Stimulated activated naive CD8-positive, alpha-beta T cell treated with anti-CD3 and anti-CD28 coated beads, Interleukin-15, Interleukin-2, amounts not matched to agents 100 U/mL and 50 U/mL, for 24 hours (primary cell): ENCODE measurements at places on chromosomes 16 and 17.

DNA sequence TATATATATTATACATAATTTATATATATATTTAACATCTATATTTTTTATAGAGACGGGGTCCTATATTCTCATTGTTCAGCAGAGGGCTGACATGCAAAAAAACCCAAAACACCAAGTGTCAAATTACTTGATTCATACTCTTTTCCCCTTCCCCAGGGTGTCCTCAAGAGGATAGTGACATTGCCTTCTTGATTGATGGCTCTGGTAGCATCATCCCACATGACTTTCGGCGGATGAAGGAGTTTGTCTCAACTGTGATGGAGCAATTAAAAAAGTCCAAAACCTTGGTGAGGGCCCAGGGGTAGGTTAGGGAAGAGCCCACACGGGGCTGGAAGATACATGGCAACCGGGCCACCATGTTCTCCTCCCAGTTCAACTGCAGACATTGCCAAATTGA, 11.0 kb downstream of the ITGAM start:
- no peak for DNase-seq

DNA sequence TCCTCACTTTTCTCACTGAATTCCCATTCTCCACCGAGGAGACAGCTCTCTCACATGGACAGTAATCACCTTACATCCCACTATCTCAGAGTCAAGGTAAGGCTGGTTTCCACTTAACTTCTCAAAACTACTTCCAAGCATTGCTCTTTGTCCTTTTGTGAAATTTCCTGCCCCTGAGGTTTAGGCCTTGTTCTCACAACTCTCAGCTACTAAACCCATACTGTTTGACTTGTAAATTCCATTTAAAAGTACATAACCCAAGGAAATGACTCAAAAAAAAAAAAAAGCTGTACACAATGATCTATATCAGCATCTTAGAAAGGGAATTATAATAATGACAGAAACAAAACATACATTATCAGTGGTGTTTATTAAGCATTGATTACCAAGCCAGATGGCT, 8.8 kb downstream of the CDC27 start:
- no peak for DNase-seq

DNA sequence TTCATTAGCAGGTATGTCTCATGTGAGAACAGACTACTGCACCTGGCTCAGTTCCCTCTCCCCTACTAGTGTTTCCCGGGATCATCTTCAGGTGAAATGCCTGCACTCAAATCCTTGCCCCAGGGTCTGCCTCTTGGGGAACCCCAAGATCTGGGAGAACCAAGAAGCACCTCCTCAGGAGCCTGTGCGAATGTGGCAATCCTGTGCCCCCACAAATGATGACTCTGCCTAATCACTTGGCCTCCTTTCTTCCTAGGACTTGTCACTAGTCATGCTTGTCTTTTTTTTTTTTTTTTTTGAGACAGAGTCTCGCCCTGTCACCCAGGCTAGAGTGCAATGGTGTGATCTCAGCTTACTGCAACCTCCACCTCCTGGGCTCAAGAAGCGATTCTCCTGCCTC, 21.7 kb downstream of the ADAD2 start:
- DNase-seq = no peak

DNA sequence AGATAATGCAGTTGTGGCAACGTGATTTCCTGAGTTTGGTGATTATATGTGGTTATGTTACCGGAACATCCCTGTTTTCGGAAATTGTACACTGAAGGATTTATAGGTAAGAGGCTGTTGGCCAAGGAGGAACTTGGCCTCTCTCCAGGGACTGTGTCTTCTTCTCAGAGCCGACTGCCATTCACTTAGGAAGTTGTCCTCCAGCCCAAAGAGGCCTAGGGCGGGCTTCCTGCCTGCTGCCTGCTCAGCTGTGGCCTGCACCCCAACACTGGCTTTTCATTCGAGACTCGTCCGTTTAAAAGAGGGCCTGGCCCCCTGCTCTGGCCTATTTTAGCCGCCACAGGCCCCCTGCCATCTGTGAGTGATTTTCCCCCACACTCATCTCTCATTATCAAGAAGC, 64.3 kb downstream of the ZDHHC7 start:
- DNase-seq = no peak

DNA sequence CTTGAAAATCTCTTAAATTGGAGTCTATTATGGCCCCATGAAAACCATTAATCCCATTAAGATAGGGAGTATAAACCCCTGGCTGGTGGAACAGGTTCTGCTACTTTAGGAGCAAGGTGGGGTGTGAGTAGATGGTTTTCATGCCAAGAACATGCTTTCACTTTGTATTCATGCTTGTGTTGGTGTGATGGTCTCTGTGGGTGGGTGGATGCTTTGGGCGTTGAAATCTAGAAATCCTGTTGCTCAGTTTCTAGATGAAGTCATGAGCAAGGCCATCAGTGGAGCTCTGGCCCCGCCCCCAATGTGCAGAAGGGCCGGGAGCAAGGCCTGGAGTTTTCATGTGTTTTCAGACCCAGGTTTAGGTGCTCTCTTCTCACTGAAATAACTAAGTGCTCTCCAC, 20.1 kb downstream of the PLD6 start:
- peak; percentile 59 for DNase-seq

DNA sequence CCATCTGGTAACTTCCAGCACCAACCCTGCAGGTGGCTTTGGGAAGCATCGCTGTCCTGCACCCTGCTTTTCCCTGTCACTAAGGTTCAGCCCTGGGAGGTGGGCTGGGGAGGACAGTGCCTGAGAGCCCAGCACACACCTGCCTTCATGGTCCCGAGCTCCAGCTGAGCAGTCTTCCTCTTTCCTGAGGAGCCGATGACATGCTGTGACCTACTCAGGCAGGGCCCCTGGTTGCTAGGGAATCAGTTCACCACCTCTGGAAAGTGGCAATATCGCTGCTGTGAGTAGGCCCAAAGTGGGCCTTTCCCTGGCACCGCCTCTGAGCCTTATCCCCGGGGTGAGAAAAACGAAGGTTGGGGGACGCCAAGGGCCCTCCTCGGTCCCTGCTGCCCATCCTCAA, 17.9 kb downstream of the ST3GAL2 start:
- DNase-seq = no peak

DNA sequence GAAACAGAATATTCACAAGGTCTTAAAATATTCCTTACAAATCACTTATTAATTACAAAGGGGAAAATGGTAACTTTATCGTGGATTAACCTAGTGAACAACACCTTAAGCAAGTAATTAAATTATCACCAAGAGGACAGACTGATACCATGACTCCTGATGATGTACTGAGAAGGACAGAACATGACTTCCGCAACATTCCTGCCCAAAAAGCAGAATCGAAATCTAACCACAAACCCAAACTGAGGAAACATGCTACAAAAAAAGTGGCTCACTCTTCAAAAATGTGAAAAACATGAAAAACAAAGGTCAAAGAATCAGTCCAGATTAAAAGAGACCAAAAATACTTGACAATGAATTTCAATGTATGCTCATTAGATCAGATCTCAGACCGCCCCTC, 151.5 kb downstream of the AATF start:
- no peak for DNase-seq

- no peak for DNase-seq
These were observed 6.8 kb downstream of the PRCD start for GRCh38 chr17:76546556-76547182.

DNA sequence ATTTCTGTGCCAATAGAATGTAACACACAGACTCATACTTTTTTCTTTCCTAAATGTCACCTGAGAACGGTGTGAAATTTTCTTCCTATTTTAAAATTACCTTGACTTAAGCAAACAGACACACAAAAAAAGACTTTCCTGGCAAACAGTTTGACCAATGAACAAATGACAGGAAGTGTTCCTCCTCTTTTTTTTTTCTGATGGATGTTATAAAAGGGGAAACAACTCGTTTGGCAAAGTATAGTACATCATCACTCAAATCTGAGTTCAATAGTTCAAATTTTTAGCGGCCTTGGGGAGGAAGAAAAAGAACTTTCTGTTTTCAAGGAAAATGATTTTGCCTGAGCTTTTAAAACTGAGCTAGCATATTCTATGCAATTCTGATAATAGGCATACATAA, 19.8 kb downstream of the HS3ST3A1 start:
- DNase-seq = no peak

DNA sequence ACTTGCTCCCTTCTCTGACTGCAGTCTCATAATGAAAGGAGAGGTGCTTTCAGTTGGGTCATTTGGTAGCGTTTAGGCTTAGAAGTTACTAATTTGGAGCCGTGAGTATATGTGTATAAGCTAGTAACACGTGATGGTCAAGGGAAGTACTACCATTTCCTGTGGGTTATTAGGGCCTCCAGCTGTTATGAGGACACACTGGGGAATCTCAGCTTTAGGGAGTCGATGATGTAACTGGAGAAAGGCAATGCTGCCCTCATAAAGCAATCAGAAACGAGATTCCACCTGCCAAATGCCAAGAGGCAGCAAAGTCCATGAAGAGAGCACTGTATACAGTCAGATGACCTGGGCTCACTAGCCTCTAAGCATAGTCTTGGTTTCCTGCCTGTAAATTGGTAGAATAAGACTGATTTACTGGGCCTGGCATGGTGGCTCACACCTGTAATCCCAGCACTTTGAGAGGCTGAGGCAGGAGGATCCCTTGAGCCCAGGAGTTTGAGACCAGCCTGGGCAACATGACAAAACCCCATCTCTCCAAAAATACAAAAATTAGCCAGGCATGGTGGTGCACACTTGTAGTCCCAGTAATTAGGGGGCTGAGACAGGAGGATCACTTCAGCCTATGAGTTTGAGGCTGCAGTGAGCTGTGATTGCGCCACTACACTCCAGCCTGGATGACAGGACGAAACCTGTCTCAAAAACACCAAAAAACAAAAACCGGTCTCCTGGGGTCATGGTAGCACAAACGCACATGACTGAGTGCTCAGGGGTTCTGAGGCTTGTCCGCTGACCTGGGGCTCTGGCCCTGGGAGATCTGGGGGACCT, 53.0 kb downstream of the SF3B3 start:
- no peak for DNase-seq

DNA sequence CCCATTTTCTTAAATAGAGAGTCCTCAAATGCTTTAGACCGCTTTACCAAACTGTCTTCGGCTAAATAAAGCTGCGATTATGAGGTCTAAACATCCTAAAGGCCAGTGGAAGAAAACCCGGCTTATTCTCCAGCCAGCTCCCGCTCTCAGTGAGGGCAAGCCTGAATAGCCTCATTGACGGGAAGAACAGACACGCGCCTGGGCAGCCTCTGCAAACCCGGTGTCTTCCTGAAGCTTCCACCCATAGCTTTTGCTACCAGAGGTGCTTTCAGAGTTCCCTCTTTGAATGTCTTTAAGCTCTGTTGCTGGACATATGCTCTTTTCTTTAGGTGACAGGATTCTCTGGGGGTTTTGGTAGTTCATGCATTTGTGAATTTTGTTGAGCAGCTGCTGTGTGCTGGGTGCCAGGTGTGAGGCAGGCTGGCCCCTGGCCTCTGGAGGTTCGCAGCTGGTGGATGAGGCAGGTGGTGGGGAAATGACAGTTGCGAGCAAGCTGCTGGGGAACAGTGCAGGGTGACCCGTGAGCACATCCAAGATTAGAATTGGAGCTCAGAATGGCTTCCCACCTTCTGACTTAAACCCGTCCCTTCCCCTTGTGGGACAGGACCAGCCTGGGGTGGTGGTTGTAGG, 44.7 kb downstream of the CRISPLD2 start:
- no peak for DNase-seq

- no peak for DNase-seq
These were observed 910 bp upstream of the RAMP2 start for GRCh38 chr17:42759982-42760651.

DNA sequence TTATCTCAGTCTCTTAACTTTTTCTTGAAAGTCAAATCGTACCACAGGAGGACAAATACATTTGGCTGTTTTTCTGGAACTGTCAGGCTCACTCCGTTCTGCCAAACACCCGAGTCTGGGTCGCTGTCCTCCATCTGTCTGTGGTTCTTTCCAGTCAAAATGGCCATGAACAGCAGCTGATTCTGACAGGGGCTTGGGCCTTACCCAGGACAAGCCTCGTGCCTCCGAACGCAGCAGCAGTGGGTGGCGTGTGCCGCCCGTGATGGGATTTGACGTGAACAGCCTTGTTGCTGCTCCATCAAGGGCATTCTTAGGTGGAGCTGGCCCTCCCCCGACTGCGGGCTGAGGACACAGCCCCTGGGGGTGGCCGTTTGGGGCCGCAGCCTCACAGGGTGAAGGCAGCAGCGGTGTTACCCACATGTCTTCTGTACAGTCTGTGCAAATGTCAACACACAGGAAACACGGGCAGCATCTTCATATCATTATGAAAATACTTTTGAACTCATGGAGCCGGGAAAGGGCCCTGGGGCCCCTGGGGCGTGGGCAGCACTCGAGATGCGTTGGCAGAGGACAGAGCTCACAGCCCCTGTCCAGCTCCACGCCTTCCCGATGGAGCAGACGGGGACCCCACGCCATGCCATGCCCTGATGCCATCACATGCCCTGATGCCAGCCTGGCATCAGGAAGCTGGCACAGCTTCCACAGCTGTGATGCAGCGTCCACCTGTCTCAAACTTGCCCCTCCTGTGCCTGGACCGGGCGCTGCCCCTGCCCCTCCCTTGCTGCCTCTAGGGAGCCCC, 8.6 kb upstream of the ACSF3 start:
- no peak for DNase-seq

DNA sequence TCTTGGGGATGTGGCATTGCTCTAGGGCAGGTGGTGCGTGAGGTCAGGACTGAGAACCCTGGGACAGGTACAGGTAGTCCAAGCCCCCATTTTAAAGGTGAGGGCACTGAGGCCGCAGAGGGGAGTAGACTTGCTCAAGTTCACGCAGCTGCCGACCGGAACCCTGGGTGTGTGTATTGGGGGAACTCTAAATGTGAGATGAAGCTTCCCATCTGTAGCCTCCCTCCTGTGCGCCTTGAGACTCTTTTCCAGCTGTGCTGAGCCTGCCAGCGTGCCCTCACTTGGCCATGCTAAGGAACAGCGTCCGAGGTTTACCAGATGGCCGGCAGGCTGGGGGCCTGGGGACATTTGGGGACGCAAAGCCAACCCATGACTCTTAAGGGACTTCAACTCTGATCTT, 79.0 kb upstream of the CDC42EP4 start:
- no peak for DNase-seq

DNA sequence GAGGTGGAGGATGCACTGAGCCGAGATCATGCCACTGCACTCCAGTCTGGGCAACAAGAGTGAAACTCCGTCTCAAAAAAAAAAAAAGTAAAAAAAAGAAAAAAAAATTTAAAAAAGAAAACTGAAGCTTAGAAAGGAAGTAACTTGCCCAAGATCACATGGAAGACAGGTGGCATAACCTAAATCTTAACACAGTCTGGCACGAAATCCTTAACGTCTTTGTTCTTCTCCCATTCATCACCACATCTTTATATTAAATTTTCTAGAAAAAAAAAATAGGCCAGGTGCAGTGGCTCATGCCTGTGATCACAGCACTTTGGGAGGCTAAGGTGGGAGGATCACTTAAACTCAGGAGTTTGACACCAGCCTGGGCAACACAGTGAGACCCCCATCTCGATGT, 9.3 kb downstream of the WDR59 start:
- no peak for DNase-seq

DNA sequence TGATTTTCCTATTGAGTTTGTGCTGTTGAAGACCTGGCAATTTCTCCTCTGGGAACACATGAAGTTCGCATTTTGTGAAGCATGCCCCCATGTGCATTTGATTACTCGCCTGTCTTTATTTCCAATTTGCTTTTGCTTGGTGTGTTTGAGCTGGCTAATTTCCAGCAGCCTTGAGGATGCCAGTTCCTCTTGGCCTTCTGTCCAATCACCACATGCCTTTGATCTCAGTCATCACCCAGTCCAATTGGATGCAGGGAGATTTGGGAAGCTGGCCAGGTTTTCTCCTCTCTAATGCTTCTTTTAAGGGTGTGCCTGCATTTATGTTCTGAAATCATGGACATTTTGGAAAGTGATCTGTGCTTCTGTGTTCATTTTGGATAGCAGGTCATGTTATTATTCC, 3.8 kb upstream of the TMEM100 start:
- DNase-seq = no peak
